ENCODE measurements at places on chromosomes 16 and 17. TPM values are rescaled to one million over a fixed set of nuclear protein-coding genes. Genes with fewer than 3 reads are reported as not detected.

The TMC7 gene
- total RNA-seq, result 4.1 TPM

The MYH2 gene
- total RNA-seq, result not detected

The TBX2 gene
- total RNA-seq, result not detected

The KRTAP2-1 gene
- not detected for total RNA-seq

The BRIP1 gene
- 3.1 TPM for total RNA-seq

The MARVELD3 gene
- 48.7 TPM for total RNA-seq

The HOXB6 gene
- not detected for total RNA-seq

The KRT17 gene
- total RNA-seq, result 27,930 TPM

The CDH1 gene
- total RNA-seq, result 526 TPM

The ALDH3A1 gene
- 6.2 TPM for total RNA-seq

The ZG16 gene
- not detected for total RNA-seq

The MMP28 gene
- 31.8 TPM for total RNA-seq

The TBX6 gene
- 0.85 TPM for total RNA-seq

The EMP2 gene
- 33.9 TPM for total RNA-seq

The GDPD3 gene
- total RNA-seq, result 1.8 TPM

The SP6 gene
- total RNA-seq, result 1.3 TPM

The KRT27 gene
- not detected for total RNA-seq

The EVI2B gene
- under 0.01 TPM for total RNA-seq

The CFAP119 gene
- total RNA-seq, result 0.28 TPM

The STX1B gene
- total RNA-seq, result under 0.01 TPM

The SNX20 gene
- total RNA-seq, result not detected

The ARMC5 gene
- 7.2 TPM for total RNA-seq

The TBC1D28 gene
- not detected for total RNA-seq

The TUBG2 gene
- total RNA-seq, result 3.4 TPM

The KIF2B gene
- not detected for total RNA-seq

The MYL11 gene
- total RNA-seq, result not detected

The OTOP2 gene
- total RNA-seq, result 0.34 TPM

The RNF151 gene
- not detected for total RNA-seq

The SRL gene
- under 0.01 TPM for total RNA-seq

The CACNG3 gene
- total RNA-seq, result not detected

Measured in nasal cavity respiratory epithelium epithelial cell of viscerocranial mucosa (primary cell).